ENCODE measurements at places on chromosomes 16 and 17.

DNA sequence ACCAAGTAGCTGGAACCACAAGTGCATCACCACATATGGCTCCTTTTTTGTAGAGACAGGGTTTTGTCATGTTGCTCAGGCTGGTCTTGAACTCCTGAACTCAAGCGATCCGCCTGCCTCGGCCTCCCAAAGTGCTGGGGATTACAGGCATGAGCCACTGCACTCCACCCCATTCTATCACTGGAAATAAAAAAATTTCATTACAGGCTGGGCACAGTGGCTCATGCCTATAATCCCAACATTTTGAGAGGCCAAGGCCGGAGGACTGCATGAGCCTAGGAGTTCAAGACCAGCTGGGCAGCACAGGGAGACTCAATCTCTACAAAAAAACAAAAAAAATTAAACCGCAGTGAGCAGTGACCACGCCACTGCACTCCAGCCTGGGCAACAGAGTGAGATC lies 60.1 kb downstream of the BRIP1 start:
- no peaks in the 10 kb centered on the region for H3K36me3 ChIP-seq
- no peak overlapping the region for H3K27ac ChIP-seq
- no peaks in the 10 kb centered on the region for H3K4me1 ChIP-seq
- H3K4me3 ChIP-seq, result no peak overlapping the region
- no peaks in the 10 kb centered on the region for H3K27me3 ChIP-seq

- no peaks in the 10 kb centered on the region for H3K36me3 ChIP-seq
- H3K27ac ChIP-seq, result no peak overlapping the region
- H3K4me3 ChIP-seq, result no peak overlapping the region
- no peaks in the 10 kb centered on the region for H3K4me1 ChIP-seq
- no peaks in the 10 kb centered on the region for H3K27me3 ChIP-seq
These were observed 21.8 kb upstream of the CACNG4 start for GRCh38 chr17:66942451-66943264.

DNA sequence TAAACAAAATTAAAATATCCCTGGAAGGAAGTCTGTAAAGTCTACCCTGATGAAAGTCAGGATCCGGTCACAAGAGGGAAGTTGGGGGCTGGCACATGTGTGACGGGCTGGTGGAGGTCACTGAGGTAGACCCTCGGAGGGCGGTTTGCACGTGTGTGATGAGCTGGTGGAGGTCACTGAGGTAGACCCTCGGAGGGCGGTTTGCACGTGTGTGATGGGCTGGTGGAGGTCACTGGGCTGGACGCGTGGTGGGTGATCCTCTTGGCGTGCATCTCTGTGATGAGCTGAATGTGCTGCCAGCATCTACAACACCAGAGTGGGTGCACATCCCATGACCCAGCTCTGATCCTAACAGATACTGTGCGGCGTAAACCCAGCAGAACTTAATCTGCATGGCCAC lies 43.7 kb upstream of the METRNL start:
- H3K4me1 ChIP-seq, result no peaks in the 10 kb centered on the region
- no peaks in the 10 kb centered on the region for H3K36me3 ChIP-seq
- no peak overlapping the region for H3K4me3 ChIP-seq
- no peak for DNase-seq

GRCh38 chr17:58369214-58370031 lies 17.4 kb upstream of the SUPT4H1 start:
- no peak overlapping the region for H3K4me3 ChIP-seq
- H3K27me3 ChIP-seq, result no peaks in the 10 kb centered on the region
- H3K27ac ChIP-seq, result no peak overlapping the region
- no peaks in the 10 kb centered on the region for H3K36me3 ChIP-seq
- no peaks in the 10 kb centered on the region for H3K4me1 ChIP-seq

DNA sequence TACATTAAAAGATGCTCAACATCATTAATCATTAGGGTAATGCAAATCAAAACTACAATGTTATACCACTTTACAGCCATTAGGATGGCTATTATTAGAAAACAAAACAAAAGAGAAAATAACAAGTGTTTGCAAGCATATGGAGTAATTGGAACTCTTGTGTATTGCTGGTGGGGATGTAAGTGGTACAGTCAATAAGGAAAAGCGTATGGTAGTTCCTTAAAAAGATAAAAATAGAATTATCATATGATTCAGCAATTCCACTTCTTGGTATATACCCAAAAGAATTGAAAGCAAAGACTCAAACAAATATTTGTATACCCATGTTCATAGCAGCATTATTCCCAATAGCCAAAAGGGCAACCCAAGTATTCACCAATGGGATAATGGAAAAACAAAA lies 1.4 kb upstream of the CAPNS2 start:
- H3K4me1 ChIP-seq, result peaks cover 6% of the 10 kb centered on the region
- H3K27ac ChIP-seq, result no peak overlapping the region
- H3K36me3 ChIP-seq, result no peaks in the 10 kb centered on the region
- H3K4me3 ChIP-seq, result no peak overlapping the region
- H3K27me3 ChIP-seq, result no peaks in the 10 kb centered on the region

DNA sequence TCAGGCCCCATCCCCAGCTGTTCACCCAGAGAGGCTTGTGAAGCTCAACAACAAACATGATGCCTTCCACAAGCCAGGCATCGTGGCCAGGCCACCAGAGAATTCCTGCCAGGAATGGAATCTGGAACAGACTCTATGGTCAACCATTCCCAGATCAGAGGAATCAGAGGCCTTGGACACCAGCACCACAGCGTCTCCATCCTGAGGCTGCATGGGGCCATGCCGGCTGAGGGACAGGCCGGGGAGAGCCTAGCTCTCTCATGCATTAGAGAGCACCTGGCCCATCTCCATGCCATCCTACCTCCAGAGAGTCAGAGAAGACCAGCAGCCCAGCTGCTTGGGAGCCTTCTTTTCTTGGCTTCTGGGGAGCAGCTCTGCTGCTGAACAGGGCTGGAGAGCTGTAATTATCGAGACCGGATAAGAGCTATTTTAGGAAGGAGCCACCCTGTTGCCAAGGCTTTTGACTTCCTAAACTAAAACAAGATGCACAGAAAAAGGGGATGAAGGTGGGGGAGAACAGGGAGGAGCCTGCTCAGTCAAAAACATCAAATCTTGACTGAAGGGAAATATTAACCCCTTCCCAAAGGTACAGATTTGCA lies 24.5 kb upstream of the MTMR4 start:
- H3K36me3 ChIP-seq, result no peaks in the 10 kb centered on the region
- no peak overlapping the region for H3K4me3 ChIP-seq
- H3K27ac ChIP-seq, result no peak overlapping the region
- no peaks in the 10 kb centered on the region for H3K27me3 ChIP-seq

GRCh38 chr16:12677502-12677901 lies 126.2 kb downstream of the CPPED1 start:
- H3K36me3 ChIP-seq, result no peaks in the 10 kb centered on the region
- H3K27ac ChIP-seq, result no peak overlapping the region
- H3K27me3 ChIP-seq, result no peaks in the 10 kb centered on the region
- no peak overlapping the region for H3K4me3 ChIP-seq
- H3K4me1 ChIP-seq, result no peaks in the 10 kb centered on the region

GRCh38 chr16:15054357-15055140 lies 1.3 kb downstream of the NTAN1 start:
- peaks cover 8% of the 10 kb centered on the region for H3K36me3 ChIP-seq
- no peak overlapping the region for H3K27ac ChIP-seq
- DNase-seq, result no peak

DNA sequence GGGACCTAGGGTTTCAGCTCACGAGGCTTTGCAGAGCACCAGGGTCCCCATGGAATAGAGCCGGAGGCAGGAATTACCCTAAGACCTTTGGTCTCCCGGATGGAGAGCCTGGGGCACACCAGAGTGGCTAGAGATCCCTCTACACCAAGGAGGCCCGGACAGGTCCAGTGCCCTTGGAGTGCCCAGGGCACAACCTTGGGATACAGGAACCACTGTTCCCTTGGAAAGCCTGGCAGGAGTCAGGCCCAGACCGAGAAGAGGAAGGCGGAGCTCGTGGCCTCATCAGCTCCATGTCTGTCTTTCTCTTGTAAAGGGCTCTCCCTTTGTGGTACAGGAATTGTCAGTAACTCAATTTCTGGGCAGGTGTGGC lies 3.8 kb upstream of the DBNDD1 start:
- H3K27ac ChIP-seq, result peak overlapping the region; percentile 16
- no peak for DNase-seq
- H3K4me3 ChIP-seq, result peak overlapping the region; percentile 92
- H3K27me3 ChIP-seq, result no peaks in the 10 kb centered on the region

GRCh38 chr16:53031323-53031942 lies 21.3 kb downstream of the CHD9NB start:
- H3K36me3 ChIP-seq, result no peaks in the 10 kb centered on the region
- no peaks in the 10 kb centered on the region for H3K27me3 ChIP-seq
- no peaks in the 10 kb centered on the region for H3K4me1 ChIP-seq
- H3K4me3 ChIP-seq, result no peak overlapping the region
- DNase-seq, result no peak
- no peak overlapping the region for H3K27ac ChIP-seq

DNA sequence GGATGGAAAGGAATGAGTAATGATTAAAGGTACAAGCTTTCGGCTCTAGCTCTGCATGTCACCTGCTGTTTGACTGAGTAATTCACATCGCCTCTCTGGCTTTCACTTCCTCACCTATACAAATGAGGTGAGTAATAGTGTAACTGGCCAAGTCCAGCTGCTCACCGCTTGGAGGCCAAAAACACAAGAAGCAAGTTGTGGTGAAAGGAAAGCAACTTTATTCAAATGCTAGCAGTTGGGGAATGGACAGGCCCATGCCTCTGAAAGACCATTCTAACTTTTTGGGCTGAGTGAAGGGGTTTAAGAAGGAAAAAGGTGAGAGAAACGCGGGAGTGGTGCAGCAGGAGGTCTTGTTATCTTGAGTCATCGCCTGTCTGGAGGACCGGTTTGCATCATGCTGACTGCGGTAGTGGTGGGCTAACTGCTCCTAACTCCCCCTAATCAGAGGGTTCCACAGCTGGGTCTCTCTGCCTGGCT lies 45.7 kb upstream of the CSNK2A2 start:
- H3K4me1 ChIP-seq, result no peaks in the 10 kb centered on the region
- no peaks in the 10 kb centered on the region for H3K27me3 ChIP-seq
- no peak overlapping the region for H3K4me3 ChIP-seq
- no peaks in the 10 kb centered on the region for H3K36me3 ChIP-seq
- DNase-seq, result no peak

DNA sequence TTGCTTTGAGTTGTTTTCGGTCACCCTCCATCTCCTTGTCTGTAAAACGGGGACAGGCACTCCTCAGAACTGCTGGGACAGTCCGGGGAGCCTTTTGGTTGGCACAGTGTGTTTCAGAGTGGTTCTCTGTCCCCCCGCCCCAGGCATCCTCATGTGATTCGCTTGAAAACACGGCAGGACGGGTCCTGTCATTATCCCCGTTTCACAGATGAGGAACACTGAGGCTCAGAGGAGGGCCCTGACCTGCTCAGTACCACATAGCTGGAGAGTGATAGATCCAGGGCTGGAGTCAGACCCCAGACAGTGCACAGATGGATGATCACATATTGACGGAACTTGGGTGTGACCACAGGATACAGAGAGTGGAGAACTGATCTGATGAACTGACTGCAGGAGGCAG lies 13.5 kb upstream of the ADGRG1 start:
- no peak overlapping the region for H3K27ac ChIP-seq
- H3K36me3 ChIP-seq, result no peaks in the 10 kb centered on the region
- no peak overlapping the region for H3K4me3 ChIP-seq
- H3K4me1 ChIP-seq, result no peaks in the 10 kb centered on the region

DNA sequence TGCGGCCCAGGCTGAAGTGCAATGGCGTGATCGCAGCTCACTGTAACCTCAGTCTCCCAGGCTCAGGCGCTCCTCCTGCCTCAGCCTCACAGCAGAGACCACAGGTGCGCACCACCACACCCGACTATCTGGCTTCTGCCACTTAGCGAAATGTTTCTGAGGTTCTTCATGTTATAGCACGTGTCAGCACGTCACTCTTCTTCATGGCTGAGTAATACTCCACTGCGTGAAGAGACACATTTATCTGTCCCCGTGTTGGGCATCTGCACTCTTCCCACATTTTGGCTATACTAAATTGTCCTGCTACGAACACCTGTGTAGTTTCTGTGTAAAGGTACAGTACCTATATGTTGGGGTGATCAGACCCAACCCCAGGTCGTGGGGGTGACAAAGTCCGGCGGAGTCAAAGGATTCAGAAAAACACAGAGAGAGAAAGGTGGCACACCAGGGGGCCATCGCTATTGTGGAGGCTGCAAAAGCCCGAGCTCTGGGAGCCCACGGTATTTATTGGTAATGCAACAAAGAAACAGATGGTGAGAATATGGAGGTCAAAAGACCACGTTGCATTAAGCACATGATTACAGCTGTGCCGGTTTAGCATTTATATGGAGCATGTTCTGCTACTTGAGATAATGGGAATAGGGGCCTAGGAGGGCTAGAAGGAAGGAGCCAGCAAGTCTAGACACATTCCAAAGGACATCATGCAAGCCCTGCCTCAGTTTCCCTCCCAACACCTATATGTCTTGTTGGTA lies 851 bp upstream of the DPEP1 start:
- H3K4me3 ChIP-seq, result no peak overlapping the region
- no peaks in the 10 kb centered on the region for H3K27me3 ChIP-seq
- DNase-seq, result no peak
- no peak overlapping the region for H3K27ac ChIP-seq

DNA sequence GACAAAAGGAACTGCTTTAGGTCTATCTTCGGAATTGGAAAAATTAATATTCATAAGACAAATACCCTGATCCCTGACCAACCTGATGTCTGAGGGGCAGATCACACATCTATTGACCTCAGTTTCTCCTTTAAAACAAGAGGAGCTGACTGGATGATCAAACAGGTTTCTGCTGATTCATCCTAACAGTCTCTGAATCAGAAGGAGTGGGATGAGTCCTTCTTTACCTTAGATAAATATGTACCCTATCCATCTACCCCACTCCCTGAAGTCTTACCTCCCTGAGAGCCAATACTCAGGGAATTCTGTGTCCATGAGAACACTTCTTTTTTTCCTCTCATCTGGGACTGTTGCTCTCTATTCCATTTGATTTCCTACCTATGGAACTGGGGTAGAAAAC lies 80.3 kb upstream of the CRHR1 start:
- H3K4me1 ChIP-seq, result no peaks in the 10 kb centered on the region
- no peak overlapping the region for H3K4me3 ChIP-seq
- no peaks in the 10 kb centered on the region for H3K27me3 ChIP-seq
- H3K27ac ChIP-seq, result no peak overlapping the region
- DNase-seq, result no peak
- no peaks in the 10 kb centered on the region for H3K36me3 ChIP-seq

- peak overlapping the region; percentile 65 for H3K27ac ChIP-seq
- H3K36me3 ChIP-seq, result no peaks in the 10 kb centered on the region
- DNase-seq, result no peak
- peaks cover 50% of the 10 kb centered on the region for H3K4me1 ChIP-seq
- no peaks in the 10 kb centered on the region for H3K27me3 ChIP-seq
- H3K4me3 ChIP-seq, result peak overlapping the region; percentile 19
These were observed 165.1 kb downstream of the CHD9 start for GRCh38 chr16:53219795-53220454.

DNA sequence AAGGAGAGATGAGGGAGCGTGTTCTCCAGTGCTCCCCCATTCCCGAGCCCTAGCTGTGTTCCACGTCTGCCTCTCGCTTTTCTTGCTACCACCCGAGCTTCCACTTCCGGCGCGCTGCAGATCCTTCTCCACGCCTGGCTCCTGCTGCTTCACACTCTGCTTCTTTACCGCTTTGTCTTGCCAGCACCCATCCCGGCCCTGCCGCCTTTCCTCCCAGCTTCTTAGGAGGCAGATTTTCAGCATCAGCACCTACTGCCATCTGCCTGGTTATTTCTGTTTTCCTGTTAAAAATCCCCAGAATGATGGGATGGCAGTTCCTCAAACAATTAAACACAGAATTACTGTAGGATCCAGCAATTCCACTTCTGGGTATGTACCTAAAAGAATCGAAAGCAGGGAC lies 64.7 kb downstream of the ELAC2 start:
- H3K27ac ChIP-seq, result no peak overlapping the region
- H3K4me3 ChIP-seq, result no peak overlapping the region
- no peaks in the 10 kb centered on the region for H3K4me1 ChIP-seq
- H3K36me3 ChIP-seq, result peaks cover 17% of the 10 kb centered on the region
- no peak for DNase-seq
